ENCODE measurements at places on chromosomes 2 and 18.

DNA sequence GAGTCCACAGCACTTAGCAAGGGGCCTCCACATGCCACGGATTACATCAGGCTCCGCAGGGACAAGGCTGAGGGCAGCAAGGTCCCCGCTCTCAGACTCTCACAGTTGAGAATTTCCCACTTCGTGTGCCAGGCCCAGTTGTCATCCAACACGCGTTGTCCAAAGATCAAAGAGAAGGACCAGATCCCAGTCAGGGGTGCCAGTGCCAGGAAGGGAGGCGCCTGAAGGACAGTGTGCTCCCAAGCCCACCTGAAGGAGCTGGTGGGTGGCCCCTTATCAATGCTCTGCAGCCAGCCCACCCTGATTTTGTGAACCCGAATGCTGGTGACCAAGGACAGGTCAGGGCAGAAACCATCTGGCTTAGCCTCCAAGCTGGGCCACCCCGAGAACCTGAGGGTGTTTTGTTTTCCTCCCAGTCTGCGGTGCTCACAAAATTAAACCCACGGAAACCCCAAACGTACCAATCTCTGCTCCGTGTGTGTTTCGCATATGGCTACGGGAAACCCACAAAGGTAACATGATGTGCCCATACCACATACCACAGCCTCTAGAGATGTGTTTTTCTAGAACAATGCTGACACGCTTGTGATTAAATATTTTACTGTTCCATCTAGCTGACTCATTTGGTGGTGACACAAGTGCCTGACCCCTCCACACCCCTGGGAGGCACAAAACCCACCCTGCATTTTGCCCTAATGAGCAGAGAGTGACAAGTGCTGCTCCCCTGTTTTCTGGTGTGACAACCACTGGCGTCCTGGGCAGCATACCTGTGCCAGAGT, 24.5 kb downstream of the CRACDL start:
- DNase-seq: no peak

DNA sequence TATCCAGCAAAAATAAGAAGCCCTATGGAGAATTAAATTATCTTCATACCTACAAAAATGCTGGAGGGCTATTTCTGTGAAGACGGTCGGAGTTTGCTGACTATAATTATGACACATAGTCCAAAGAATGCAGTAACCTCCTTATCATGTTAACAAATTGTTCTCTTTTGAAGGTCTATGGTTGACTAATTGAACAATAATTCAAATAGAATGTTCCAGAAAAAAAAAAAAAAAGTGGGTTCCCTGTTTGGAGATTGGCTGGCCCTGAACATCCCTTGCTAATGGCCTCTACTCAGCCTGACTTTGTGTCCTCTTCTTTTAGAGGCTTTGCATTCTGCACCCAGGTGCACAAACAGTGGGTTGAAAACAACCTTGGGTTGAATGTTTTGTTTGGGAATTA, 82.8 kb upstream of the CCBE1 start:
- DNase-seq: no peak

DNA sequence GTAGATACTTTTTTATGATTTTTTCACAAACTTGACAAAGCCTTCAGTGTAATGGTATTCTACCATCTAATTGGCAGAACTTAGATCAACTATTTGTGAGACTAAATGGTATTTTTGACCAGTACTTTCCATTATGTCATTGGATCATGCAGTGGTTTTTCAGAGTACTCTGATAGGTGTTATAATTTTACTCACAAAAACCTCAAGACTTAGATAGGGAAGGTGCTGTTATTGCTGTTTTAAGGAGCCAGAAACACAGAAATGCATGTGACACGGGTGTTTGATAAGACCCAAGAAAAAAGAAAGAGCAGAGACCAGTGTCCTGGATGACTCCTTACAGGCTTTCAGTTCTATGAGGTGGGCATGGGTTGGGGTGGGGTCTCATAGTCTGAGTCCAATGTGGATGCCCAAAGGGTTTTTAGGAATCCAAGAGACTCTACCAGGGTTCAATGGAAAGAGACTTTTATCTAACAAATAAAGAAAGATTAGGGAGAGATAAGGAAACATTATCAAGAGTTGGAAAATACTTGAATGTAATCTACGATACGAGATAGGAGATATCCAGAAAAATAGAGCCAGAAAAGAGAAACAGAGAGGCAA, 31.3 kb downstream of the SP140 start:
- DNase-seq: no peak

- no peak for DNase-seq
These were observed 149.0 kb downstream of the QPCT start for GRCh38 chr2:37493425-37493824.

GRCh38 chr2:1607971-1608688, 136.2 kb downstream of the PXDN start:
- no peak for DNase-seq

DNA sequence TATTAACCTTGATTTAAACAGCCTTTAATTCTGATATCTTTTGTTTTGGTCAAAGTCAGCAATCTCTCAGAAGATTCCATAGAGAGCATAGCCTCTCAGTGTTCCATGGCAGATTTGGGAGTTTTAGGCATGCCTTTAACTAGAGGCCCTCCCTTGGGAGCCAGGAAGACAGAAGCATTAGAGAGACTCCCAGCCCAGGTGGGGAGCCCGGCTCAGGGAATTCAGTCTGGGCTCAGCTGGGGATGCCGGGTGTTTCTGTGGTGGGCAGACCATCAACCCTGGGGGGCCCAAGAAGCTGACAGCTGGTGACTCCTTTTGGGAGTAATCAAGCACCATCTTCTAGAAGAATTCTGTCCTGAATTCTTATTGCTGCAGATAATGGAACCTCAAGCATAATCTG, 99.7 kb upstream of the CELF4 start:
- DNase-seq: no peak

DNA sequence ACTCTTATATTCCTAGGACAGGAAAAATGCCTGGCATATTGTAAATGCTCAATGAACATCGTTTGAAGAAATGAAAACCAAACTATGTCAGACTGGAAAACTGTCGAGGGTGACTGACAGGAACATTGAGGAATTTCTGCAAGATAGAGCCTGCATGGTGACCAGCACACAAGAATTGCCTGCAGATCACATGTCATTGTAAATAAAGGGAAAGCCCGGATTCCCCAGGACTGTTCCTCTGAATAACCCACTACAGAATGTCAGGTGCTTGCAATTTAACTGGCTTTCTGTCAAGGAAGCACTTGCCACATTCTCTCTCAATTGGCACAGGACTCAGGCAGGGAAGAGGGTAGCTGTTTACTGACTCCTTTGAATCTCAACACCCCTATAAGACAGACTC, 129.0 kb upstream of the REG3G start:
- DNase-seq: no peak

- no peak for DNase-seq
These were observed 5.7 kb upstream of the ERFE start for GRCh38 chr2:238152771-238153688.

DNA sequence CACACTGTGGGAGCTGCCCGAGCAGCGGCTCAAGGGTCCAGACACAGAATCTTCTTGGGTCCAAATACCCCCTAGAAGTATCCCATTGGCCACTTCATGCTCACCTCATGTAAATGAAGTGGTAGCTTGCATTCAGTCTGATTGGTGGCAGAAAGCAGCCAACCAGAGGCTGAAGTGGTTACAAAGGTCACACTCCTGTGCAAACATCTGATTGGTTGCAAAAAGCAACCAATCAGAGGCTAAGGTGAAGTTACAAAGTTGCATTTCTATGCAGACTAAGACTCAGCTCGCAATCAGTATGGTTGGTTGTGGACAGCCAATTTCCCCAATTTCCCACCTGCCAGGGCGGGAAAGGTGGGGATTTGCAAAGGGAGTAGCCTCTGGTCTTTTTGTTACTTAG, 94.3 kb downstream of the DGKD start:
- no peak for DNase-seq

GRCh38 chr18:26650310-26651268, 102.2 kb upstream of the KCTD1 start:
- no peak for DNase-seq

DNA sequence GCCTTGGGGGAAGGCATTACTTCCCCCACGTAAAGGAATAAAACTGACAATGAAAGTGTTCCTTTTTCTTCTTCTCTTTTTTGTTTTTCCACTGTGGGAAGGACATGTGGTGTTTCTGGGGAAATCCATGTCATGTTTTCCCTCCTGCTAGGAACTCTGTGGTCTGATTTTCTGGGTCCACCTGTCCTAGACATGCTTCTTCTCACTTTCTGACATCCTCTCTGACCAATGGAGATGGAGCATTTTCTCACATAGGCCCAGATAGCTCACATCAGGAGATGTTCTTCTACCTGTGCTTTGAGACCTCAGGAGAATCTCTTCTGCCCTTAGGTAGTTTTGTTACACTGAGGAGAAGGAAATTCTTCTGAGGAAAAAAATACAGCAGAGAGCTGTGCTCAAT, 252.0 kb upstream of the SIX3 start:
- no peak for DNase-seq

DNA sequence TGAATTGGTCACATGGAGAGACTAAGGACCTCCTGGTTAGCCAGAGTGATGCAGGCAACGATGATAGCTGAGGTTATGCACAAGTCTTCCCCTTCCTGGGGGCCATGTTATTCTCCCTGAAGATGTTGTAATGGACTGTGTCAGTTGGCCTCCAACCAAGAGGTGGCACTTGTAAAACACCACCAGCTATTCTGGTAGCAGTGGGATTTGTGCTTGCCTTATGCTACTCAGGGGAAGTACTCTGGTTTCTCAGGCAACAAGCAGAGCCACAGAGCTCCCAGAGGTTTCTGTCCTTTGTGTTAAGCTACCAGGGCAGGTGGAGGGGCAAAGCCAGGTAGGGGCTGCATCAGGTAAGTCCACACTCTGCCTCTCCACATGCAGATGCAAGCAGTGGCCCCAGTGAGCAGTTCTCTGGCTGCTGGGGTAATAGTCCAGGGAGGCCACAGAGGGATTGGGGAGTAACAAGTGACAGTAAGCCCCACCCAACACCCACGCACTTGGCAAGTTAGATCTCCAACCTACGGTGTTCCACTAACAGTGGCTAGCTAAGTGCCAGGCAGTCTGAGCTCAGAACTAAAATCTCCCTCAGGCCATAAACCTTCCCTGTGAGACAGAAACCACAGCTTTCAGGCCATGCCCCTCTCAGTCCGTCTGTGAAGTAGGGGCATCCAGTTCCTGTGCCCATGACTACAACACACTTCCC, 99.7 kb downstream of the RND3 start:
- no peak for DNase-seq

DNA sequence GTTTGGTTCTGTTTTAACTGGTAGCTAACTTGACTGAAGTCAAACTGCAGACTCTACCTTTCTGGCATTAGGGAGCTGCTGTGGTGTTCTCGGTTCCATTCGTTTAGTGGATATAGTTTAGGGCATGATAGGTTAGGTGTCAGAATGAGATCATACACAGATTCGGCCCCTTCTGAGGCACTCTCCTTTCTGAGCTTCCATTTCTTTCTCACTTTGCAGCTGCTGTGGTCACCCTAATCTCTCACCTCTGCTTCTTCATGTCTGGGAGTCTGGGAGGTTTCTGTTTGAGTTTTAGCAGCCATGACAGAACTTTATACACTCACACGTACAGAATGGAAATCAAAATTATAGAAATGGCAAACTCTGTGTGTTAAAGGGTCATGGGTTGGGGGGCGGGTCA, 122.8 kb downstream of the ATP9B start:
- DNase-seq: no peak

- no peak for DNase-seq
These were observed 32.2 kb downstream of the COL5A2 start for GRCh38 chr2:189147361-189147760.
